ENCODE measurements at places on chromosomes 11 and 22. TPM values are rescaled to one million over a fixed set of nuclear protein-coding genes. Genes with fewer than 3 reads are reported as not detected.

- no peaks in the 10 kb centered on the region for H3K36me3 ChIP-seq
- no peak overlapping the region for H3K27ac ChIP-seq
- H3K4me3 ChIP-seq = no peak overlapping the region
- H3K4me1 ChIP-seq = no peaks in the 10 kb centered on the region
- no peaks in the 10 kb centered on the region for H3K27me3 ChIP-seq
- DNase-seq = peak; percentile 37
These were observed 33.6 kb downstream of the ASRGL1 start for GRCh38 chr11:62370743-62371440.

- peaks cover 11% of the 10 kb centered on the region for H3K4me1 ChIP-seq
- no peaks in the 10 kb centered on the region for H3K27me3 ChIP-seq
- no peak overlapping the region for H3K4me3 ChIP-seq
- H3K27ac ChIP-seq = no peak overlapping the region
- DNase-seq = no peak
These were observed 12.9 kb downstream of the MN1 start for GRCh38 chr22:27788500-27789288.

DNA sequence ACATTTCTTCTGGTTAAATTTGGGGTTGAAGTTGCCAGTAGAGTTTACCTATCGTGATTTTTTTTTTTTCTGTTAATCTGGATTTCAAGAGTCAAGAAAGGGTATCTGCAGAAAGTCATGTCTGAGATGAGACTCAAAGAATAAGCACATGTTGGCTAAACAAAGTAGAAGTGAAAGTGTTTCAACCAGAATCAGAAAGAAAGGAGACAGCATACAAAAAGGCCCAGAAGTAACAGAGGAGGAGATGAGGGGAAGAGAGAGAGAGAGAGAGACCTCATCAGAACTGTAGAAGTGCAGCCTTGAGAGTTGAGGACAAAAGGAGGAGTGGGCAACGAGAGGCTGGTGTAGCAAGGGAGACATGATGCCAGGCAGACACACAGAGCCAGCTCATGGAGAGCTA lies 54.9 kb downstream of the SVIP start:
- no peaks in the 10 kb centered on the region for H3K4me1 ChIP-seq
- no peak for DNase-seq
- H3K27ac ChIP-seq = no peak overlapping the region
- no peak overlapping the region for H3K4me3 ChIP-seq
- H3K36me3 ChIP-seq = no peaks in the 10 kb centered on the region
- H3K27me3 ChIP-seq = no peaks in the 10 kb centered on the region

- H3K27ac ChIP-seq = no peak overlapping the region
- peaks cover 8% of the 10 kb centered on the region for H3K27me3 ChIP-seq
- H3K4me3 ChIP-seq = no peak overlapping the region
- H3K4me1 ChIP-seq = no peaks in the 10 kb centered on the region
These were observed 61.0 kb downstream of the ARHGAP8 start for GRCh38 chr22:44813416-44813815.

GRCh38 chr22:49208004-49208402 lies 619.7 kb downstream of the BRD1 start:
- no peak overlapping the region for H3K4me3 ChIP-seq
- no peak overlapping the region for H3K27ac ChIP-seq
- H3K4me1 ChIP-seq = no peaks in the 10 kb centered on the region
- no peaks in the 10 kb centered on the region for H3K36me3 ChIP-seq
- peaks cover 19% of the 10 kb centered on the region for H3K27me3 ChIP-seq

GRCh38 chr11:22554221-22554620 lies 71.4 kb downstream of the FANCF start:
- DNase-seq = no peak
- H3K27ac ChIP-seq = no peak overlapping the region
- no peaks in the 10 kb centered on the region for H3K4me1 ChIP-seq
- no peaks in the 10 kb centered on the region for H3K27me3 ChIP-seq

DNA sequence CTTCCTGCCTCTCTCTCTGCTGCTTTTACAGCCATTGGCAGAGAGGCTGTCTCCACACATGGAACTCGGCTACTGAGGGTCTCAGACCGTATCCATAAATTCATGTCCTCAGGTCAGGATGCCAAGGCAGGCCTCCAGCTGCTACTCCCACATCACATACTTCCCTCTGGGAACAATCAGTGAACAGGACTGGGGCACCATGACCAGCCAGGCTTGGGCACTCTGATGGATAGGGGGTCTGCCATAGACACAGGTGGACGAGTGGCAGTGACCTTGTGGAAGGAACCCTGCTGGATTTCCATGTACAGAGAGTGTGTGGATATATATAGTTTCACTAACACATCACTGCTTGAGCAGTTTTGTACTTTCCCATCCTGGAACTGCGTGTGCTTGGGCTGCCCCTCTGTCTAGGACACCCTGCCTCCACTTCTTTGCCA lies 97.7 kb upstream of the PARVA start:
- no peak overlapping the region for H3K27ac ChIP-seq
- no peaks in the 10 kb centered on the region for H3K36me3 ChIP-seq
- H3K4me3 ChIP-seq = no peak overlapping the region
- H3K4me1 ChIP-seq = peaks cover 7% of the 10 kb centered on the region
- H3K27me3 ChIP-seq = no peaks in the 10 kb centered on the region

GRCh38 chr22:38881997-38882879 lies 10.2 kb upstream of the CBX6 start:
- H3K27me3 ChIP-seq = no peaks in the 10 kb centered on the region
- no peaks in the 10 kb centered on the region for H3K36me3 ChIP-seq
- DNase-seq = no peak
- H3K27ac ChIP-seq = peak overlapping the region; percentile 50
- peaks cover 7% of the 10 kb centered on the region for H3K4me1 ChIP-seq

- peak overlapping the region; percentile 15 for H3K4me3 ChIP-seq
- no peaks in the 10 kb centered on the region for H3K27me3 ChIP-seq
- no peak for DNase-seq
- peaks cover 24% of the 10 kb centered on the region for H3K4me1 ChIP-seq
- peaks cover 42% of the 10 kb centered on the region for H3K36me3 ChIP-seq
- H3K27ac ChIP-seq = peak overlapping the region; percentile 76
These were observed 47.2 kb downstream of the DBX1 start for GRCh38 chr11:20113149-20113438.

The OVCH2 gene
- not detected for total RNA-seq

The APOL5 gene
- not detected for total RNA-seq

The POU2AF2 gene
- not detected for total RNA-seq
